Activated T-cell treated with anti-CD3 and anti-CD28 coated beads for 48 hours (primary cell): ENCODE measurements at places on chromosomes 7 and 10.

- no peak for DNase-seq
Observed at GRCh38 chr10:90969947-90970673, 49.2 kb upstream of the ANKRD1 start.

DNA sequence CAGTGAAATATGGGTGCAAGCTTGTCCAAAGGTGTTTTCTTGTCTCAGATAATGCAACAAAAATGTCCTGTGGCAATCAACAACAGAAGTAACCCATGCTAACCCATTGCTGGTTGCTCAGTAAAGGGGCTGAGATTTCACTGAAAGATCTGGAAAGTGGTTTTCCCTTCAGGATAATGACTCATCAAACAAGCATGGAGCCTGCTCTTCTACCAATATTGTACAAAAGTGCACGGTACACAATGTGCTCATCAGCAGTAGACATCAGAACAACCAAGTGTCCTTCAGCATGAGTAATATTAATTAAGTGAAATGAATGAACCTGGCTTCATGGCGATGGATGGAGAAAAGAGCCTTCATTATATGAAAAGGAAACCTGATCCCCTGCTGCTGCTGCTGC, 287.1 kb upstream of the NEBL start:
- DNase-seq: no peak

GRCh38 chr10:115856580-115856979, 416.4 kb downstream of the GFRA1 start:
- no peak for DNase-seq

- no peak for DNase-seq
Observed at GRCh38 chr10:132832186-132832969, 46.4 kb upstream of the NKX6-2 start.

GRCh38 chr10:990808-991207, 2.6 kb downstream of the GTPBP4 start:
- DNase-seq: no peak

DNA sequence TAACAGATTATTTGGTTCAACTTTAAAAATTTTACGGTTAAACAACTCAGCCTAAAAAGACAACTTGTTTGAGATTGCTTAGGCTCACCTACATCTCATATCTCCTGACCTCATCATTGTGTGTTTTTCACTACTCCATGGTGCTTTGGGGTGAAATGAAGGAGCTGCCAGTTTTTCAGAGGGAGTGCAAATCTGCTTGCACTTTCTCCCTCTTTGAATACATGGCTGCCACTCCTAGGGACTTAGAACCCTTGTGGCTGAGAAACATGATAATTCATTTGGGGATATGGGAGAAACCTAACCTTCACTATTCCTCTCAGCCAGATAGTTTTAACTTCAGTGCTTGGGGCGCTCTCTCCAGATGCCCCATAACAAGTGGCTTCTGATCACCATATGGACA, 2.7 kb downstream of the CCSER2 start:
- no peak for DNase-seq

GRCh38 chr10:123212063-123212462, 57.9 kb downstream of the BUB3 start:
- no peak for DNase-seq

GRCh38 chr7:43869867-43870240, 537 bp upstream of the MRPS24 start:
- DNase-seq: no peak

DNA sequence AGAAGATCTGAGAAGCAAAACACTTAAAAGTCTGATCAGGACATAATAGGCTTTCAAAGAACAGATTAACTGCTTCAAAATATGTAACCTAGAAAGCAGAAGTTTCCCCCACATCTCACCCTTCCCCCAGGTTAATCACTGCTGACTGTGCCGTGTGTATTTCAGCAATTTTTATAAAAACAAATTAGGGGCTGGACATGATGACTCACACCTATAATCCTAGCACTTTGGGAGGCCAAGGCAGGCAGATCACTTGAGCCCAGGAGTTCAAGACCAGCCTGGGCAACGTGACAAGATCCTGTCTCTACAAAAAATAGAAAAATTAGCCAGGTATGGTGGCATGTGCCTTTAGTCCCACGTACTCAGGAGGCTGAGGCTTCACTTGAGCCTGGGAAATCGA, 67.6 kb upstream of the GATA3 start:
- DNase-seq: no peak

DNA sequence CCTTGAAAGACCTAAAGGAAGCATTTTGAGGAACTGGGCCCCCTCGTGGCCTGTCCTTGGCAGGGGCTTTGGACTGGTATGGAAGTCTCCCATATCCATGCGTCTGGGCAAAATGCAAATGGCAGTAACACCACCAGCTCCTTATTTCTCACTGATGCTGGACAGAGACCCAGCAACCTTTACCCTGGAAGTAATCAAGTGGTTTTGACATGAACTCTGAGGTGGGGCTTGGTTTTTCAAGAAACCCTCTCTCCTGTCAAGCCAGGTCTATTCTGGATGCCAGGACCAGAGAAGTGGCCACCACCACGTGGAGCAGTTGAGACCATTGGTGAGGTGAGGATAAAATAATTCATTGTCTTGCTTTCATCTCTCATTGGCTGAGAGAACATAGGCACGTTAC, 84.4 kb downstream of the OTUD1 start:
- no peak for DNase-seq

- DNase-seq: no peak
Observed at GRCh38 chr10:31754803-31755624, 173.6 kb downstream of the ARHGAP12 start.

DNA sequence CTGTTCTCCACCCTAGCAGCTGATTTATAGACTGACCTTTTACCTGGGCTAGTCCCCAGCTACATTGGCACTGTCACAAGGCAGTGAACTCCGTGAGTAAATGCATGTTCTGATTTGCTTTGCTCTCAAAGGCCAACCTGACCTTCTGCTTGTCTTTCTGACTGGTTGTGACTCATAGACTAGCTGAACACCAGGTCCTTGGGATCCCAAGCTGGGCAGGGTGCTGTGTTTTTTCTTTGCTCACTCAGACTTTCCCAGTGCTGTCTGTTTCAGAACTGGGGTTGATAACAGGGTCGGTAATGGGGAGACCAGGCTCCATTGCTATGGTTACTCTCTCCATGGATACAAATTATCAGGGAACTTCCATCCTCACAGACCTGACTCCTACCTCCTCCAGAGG, 35.0 kb downstream of the EVX1 start:
- DNase-seq: no peak

GRCh38 chr10:11363497-11363896, 248.0 kb downstream of the USP6NL start:
- no peak for DNase-seq

- no peak for DNase-seq
Observed at GRCh38 chr10:128429835-128430513, 303.8 kb upstream of the MKI67 start.

DNA sequence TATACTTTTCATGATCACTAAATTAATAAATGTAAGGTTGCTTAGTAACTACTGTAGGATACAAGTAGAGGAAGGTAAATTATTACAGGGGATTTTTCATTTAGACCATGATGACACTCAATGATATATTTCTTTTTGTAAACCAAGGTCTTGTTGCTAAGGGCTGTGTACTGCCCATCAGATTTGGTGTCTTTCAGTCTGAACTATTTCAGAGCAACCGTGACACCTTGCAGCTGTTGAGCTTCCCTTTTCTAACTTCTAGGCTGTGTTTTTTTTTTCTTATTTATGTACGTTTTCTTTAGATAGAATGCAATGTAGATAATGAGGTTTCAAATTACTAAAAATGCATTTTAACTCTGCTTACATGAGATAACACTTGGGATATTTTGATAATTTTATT, 292.0 kb upstream of the MBL2 start:
- DNase-seq: no peak

DNA sequence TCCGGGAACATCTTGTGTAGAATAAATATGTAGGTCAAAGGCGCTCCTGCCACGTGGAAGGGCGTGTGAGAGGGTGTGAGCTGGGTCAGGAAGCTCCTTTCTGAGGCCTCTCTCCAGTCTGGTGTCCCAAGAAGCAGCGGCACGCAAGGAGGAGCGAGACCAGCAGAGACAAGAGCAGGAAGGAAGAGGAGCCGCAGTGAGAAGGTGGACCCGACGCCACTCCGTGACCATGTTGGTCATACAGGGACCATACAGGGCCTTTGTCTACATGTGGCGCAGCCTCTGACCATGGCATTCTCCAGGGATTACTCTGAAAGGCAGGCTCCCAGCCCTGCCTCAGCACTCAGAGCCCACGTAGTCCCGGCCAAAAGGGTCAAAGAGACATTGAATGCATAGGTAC, 26.2 kb upstream of the EN2 start:
- no peak for DNase-seq

DNA sequence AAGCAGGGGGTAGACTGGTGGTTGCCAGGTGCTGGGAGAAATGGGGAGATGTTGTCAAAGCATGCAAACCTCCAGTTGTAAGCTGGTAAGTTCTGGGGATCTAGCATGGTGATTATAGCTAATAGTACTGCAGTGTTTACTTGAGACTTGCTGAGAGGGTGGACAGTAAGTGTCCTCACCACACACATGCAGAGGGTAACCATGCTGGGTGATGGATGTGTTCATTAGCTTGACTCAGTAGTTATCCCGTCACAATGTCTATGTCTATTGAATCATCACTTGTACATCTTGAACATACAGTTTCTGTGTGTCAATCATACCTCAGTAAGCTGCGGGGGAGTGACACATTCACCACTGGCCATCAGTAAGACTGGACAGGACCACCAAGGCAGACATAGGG, 42.1 kb downstream of the GSDME start:
- no peak for DNase-seq

- DNase-seq: no peak
Observed at GRCh38 chr7:116037401-116037800, 6.8 kb upstream of the TFEC start.

DNA sequence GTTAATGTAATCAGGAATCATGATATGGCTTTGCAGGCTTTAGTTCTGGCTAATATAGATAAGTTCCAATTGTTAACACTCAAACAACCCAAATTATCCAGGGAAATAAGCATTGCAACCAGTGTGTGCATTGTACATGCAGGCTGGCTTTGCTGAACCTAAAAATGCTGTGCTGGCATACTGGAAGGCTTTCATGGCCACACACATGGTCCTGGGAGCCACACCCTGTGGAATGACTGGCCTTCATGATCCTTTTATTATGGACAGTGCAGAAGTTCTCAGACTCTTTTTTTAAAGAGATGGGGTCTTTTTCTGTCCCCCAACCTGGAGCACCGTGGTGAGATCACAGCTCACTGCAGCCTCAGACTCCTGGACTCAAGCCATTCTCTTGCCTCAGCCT, 5.0 kb downstream of the ELMO1 start:
- no peak for DNase-seq

GRCh38 chr7:131021902-131022301, 287.9 kb upstream of the KLF14 start:
- no peak for DNase-seq

DNA sequence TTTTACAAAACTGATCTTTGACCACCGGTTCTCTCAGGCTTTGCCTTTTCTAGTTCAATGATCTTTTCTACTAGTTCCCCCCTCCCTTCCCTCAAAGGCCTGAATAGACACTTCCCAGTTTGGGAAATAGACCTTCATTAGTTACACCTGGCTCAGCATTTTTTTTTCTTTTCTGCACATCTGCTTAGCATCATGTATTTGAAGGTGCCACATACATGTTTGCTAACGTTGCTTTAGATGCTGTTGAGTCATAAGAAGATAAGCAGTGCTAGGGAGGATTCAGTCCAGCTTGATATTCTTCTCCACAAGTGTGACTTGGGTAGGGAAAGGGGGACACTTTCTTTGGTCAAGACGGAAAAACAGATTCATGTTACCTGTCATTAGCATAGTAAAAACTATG, 78.3 kb downstream of the BICC1 start:
- no peak for DNase-seq
